ENCODE measurements at places on chromosomes 16 and 17. TPM values are rescaled to one million over a fixed set of nuclear protein-coding genes. Genes with fewer than 3 reads are reported as not detected.

- no peak for DNase-seq
These were observed 684 bp downstream of the ZFP90 start for GRCh38 chr16:68539711-68540239.

DNA sequence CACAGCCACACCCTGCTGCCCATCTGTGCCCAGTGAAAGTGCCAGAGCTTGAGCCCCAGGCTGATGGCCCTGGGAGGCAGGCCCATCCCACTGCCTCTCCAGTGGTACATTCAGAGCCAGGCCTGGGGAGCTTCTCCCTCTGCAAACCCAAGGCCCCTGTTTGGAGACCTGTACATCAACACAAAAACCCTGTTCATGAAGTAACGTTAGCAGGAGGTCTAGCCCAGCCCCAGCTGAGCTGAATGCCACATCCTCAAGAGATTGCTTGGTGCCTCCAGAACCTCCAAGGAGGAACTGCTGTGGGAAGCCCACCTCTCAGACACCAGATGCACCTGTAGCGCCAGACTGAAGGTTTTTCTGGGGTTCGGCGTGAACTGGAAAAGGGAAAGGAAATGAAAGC is 31.5 kb downstream of the C16orf78 start:
- DNase-seq: no peak

Gene KIF19
- total RNA-seq: not detected

Gene HASPIN
- 7.3 TPM for total RNA-seq

DNA sequence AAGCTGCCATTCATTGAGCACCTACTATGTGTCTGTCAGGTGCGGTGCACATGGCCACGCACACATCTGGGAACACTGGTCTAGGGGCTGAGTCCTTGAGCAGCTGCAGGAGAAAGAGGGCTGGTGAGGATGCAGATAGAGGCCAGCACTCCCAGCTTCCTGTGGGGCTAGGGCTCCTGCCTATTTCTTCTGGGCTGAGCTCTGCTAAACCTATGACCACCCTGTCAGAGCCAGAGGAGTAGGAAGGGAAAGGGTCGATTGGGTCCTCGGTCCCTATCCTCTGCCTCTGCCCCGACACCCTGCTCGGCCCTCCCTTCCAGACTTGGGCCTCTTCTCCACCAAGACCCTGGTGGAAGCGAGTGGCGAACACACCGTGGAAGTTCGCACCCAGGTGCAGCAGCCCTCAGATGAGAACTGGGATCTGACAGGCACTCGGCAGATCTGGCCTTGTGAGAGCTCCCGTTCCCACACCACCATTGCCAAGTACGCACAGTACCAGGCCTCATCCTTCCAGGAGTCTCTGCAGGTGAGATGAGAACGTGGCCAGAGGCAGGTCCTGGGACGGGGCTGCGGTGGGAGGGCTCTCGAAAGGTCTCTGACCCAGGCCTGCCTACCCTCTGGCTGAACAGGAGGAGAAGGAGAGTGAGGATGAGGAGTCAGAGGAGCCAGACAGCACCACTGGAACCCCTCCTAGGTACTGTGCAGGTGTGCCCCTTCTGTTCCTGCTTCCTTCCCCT is 4.0 kb upstream of the TMEM88 start:
- DNase-seq: no peak

- no peak for DNase-seq
These were observed 59.1 kb downstream of the PDPK1 start for GRCh38 chr16:2596747-2597559.
